AG04450 (cell line): ENCODE measurements at places on chromosomes 2 and 18.

DNA sequence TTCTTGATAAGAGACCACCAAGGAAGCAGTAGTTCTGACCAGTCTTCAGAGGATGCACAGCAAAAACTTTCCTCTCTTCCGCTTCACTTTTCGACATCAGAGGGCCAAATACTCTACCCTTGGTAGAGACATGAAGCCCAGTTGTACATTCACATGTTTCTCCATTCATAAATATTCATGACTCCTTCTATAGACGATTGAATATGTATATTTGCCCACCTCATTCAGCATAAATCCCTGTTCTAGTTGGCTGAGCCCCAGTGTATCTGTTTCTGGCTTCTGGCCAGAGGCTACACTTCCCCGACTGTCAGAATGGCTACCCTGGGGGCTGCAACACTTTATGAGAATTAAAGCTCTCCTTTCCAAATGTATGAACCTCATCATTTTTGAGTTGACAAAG, 258.5 kb downstream of the ASXL3 start:
- DNase-seq: no peak

GRCh38 chr18:7000484-7001096, 117.0 kb downstream of the LAMA1 start:
- no peak for DNase-seq

GRCh38 chr18:59049721-59050660, 89.7 kb upstream of the SEC11C start:
- DNase-seq: no peak

DNA sequence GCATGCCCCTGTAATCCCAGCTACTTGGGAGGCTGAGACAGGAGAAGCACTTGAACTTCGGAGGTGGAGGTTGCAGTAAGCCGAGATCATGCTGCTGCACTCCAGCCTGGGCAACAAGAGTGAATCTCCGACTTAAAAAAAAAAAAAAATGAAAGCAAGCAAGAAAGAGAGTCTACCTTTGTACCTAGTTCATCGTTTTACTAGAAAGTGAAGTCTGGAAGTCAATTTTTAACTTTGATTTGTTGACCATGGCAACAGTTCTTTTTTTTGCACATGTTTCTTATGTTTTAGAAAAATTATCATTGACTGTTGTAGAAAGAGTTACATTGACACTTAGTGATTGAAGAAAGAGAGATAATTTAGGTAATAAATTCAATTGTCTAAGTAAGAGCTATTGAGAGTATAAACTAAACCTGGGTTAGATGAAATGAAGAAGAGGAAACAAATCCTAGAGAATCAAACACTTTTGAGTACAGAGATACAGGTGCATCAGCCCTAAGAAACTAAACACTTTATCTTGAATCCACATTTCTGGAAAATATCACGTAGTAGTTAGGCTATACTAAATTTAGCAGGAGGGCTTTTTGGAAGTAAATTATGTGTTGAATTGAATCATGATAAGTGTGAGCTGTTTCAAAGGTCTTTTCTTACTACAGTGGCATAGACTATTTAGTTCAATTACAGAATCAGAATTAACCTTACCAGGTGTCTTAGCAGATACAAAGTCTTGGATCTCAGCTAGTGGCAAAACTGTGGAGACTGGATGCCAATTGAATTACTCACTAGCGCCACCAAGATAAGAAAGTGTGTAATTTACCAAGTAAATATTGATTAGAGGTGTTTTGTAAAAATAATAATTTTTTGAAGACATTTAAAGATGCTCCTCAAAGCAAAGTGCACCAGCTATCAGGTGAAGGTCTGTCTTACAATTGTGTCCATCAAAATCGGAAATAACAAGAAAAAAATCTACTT, 303.4 kb upstream of the NRXN1 start:
- DNase-seq: no peak

DNA sequence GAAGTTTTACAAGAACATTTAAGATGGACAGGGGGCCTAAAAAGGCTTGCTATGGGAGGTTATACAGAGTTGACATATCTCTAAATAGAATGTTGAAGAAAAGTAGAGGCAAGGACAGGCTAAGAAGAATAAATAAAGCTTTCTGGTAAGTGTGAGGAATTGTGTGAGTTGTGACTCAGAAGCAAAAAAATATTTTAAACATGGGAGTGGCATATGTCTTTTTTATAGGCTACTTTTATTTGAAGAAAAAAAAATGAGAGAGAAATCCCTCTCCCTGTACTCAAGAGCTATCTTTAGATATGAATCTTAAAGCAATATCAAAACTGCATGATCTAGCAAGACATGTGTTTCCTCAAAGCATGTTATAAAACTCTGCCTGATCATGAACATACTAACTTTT, 41.1 kb downstream of the RAB3GAP1 start:
- no peak for DNase-seq

GRCh38 chr2:109353806-109354745, 225.1 kb downstream of the SH3RF3 start:
- no peak for DNase-seq

- no peak for DNase-seq
Observed at GRCh38 chr2:9092383-9093282, 89.1 kb upstream of the MBOAT2 start.

DNA sequence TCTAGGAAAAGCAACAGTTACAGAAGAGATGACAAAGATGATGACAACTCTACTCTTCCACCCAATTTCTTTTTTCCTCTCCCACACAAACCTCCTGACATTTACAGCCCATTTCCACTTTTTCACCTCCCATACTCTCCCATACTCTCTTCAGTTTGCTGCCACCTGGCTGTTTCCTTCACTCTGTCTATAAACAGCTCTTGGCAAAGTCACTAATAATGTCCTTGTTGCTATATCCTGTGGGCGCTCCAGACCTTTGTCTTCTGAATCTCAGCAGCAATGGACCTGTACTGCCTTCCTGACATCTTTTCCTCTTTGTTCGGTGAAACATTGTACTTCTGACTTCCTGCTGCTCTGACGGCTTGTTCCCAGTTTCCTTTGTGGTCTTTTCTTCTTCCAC, 60.7 kb upstream of the CAVIN2 start:
- no peak for DNase-seq

- no peak for DNase-seq
Observed at GRCh38 chr18:57202881-57203280, 56.0 kb downstream of the BOD1L2 start.

GRCh38 chr2:241617431-241618154, 19.4 kb downstream of the THAP4 start:
- no peak for DNase-seq

DNA sequence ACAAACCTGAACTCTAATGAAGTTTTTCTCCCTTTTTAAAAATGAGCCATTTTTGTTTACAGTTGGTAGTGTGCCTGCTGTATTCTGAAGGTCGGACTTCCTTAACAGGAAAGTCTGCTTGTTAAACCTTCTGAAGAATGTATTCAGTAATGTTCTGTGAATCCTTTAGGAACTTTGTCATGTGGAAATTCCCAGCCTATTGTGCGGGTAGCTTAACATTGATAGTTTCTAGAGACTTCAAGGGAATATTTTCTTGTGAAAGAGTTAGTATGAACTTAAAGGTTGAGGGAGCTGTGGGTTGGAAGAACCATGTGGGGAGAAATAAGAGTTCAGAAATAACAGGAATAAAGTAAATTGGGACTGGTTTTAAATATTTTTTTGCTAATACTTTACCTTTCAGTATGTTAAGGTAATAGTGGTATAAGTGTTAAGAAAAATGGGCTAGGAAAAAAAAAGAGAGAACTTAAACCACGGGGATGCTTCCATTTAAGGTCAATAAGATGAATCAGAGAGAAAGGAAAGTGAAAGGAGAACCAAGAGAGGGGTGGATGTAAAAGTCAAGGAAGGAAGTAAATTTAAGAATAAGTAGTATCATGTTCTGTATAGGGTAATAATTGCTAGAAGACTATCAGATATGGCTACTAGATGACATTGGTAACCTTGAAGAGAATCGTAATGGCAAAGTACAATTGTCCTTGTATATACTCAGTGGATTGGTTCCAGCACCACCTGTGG, 90.5 kb downstream of the PMS1 start:
- no peak for DNase-seq

- no peak for DNase-seq
Observed at GRCh38 chr2:124025891-124026434, 876 bp downstream of the CNTNAP5 start.

DNA sequence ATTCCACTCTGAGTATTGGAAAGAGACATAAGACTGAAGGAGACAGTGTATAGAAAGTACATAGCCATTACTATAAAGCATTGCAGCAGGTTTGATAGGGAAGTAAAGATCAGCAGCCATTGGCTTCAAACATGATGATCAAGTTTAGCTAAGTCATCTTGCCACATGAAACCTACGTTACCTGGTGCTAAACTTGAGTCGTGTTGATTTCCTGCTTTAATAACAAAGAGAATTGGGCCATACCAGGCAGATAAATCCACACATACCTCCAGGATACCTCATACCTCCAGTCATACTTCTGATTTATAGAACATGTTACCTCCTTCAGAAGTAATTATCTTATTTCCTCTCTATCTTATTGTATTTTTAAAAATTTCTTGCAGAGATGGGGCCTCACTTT, 10.3 kb upstream of the KYNU start:
- DNase-seq: no peak

DNA sequence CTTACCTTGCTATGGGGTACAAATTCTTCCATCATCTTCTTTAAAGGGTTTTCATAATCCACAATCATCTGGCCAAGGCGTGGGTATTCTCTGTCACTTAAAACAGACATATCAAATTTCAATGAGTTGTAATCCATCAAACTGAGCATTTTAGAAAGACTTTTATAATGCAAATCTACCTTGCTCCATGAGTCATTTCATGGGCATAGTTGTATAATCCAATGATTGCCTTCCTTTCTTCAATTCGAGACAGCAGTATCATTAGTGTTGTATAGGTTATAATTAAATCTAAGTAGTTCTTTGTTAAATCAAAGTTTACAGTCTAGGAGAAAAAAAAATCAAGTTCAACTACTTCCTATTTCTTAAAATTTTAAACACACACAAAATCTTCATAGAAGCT, 36.3 kb downstream of the NCKAP1 start:
- DNase-seq: no peak

DNA sequence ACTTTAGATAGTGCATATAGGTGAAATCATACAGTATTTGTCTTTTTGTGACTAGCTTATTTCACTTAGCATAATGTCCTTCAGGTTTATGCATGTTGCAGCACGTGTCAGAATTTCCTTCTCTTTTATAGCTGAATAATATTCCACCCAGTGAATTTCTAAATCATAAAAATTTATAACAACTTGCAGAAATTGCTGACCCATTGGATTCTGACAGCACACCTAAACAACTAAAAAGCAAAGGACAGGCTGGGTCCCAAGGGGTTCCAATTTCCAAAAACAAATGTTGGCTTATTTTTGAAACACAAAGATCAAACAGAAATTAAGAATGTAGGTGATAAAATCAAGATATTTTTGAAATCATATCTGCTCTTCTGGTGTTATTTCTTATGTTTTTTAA, 86.5 kb upstream of the ACKR3 start:
- DNase-seq: no peak

GRCh38 chr2:37190290-37190689, 1.8 kb upstream of the SULT6B1 start:
- DNase-seq: no peak

DNA sequence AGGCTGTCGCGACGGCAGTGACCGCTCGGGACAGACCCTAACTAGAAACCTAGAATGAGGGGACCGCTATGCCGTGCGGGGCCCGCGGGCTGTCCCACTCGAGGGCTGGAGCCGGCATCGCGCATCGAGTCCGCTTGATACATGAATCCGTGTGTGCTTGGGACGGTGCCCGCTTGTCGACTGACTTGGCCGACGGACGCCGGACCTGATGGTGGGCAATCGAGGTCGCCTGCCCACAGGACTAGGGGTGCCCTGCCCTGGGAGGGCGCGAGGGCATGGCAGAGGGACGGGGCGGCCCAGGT, 749 bp upstream of the PTMA start:
- DNase-seq: no peak

GRCh38 chr18:69400253-69400975, at the start of gene DOK6:
Gene DOK6 (plus strand): TSS chr18:69400888.
- DNase-seq: no peak

DNA sequence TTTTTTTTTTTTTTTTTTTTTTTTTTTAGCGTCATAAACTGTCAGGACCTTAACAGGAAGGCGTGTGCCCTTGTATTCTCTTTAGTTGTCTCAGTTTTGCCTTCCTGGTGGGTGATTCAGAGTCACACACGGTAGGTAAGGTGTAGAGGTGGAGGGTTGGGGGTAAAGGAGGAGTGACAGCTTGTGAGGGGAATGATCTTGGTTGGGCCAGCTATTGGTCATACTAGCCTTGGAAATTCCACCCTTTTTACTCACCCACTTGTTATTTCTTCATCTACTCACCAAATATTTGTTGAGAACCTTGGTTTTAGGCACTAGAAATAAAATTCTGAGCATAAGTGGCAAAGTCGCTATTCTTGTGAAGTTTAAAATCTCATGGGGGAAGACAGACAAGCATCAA, 22.2 kb downstream of the SMIM21 start:
- DNase-seq: no peak

DNA sequence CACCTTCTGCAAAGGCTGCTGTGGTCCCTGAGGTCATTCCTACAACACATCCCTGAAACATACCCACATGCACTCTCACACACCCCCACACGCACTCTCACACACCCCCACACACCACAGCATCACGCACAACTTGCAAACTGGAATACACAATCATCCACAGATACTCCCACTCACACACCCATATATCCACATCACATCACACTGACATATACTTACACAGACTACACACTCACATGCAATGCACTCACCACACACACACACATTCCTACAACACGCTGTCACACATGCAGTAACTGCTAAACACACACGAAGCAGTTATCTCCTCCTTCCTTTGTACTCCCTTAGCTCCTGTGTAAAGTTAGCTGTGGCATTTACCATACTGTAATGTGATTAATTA, 57.1 kb upstream of the PKDCC start:
- DNase-seq: no peak

- no peak for DNase-seq
Observed at GRCh38 chr2:78245394-78246135, 723.4 kb upstream of the LRRTM4 start.

GRCh38 chr2:96591054-96591453, 47.1 kb downstream of the KANSL3 start:
- no peak for DNase-seq

- no peak for DNase-seq
Observed at GRCh38 chr2:4533806-4534205, 830.4 kb downstream of the DCDC2C start.

DNA sequence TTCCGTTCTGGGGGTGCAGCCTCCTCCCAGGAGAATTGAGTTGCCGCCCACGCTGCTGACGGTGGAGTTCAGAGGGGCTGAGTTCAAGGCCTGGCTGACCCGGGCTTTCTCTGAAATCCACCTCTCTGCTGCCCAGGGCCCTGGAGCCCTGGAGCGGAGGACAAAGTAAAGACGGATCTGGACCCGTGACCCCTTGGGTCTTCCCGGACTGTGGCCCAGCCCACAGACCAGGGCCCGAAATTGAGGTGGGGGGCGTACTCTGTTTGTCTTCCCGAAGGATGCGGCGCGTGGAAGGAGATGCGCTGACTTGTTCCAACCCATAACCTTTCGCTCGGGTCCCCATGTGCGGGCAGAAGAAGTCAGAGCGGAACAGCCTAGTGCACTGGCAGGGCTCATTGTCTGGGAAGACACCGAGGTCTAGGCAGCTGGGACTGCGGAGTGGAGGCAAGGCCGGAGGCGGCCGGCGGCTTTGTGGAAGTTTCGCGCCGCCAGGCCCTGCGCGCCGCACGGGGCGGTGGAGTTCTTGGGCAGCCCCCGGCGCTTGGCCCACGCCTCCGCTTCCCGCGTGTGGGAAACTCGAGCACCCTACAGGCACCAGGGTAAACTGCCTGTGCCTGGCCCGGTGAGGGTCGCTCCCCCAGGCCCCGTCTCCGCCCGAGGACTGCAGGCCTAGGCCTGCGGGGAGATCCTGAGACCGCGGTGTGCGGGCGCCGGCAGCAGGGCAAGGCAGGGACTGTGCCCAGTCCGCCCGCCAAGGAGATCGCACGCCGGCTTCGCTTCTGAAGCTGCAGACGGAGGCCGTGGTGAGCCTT, 9.8 kb downstream of the POU3F3 start:
- DNase-seq: no peak
